Activated CD8-positive, alpha-beta memory T cell treated with anti-CD3 and anti-CD28 coated beads for 1 hour (primary cell): ENCODE measurements at places on chromosomes 1 and 21.

DNA sequence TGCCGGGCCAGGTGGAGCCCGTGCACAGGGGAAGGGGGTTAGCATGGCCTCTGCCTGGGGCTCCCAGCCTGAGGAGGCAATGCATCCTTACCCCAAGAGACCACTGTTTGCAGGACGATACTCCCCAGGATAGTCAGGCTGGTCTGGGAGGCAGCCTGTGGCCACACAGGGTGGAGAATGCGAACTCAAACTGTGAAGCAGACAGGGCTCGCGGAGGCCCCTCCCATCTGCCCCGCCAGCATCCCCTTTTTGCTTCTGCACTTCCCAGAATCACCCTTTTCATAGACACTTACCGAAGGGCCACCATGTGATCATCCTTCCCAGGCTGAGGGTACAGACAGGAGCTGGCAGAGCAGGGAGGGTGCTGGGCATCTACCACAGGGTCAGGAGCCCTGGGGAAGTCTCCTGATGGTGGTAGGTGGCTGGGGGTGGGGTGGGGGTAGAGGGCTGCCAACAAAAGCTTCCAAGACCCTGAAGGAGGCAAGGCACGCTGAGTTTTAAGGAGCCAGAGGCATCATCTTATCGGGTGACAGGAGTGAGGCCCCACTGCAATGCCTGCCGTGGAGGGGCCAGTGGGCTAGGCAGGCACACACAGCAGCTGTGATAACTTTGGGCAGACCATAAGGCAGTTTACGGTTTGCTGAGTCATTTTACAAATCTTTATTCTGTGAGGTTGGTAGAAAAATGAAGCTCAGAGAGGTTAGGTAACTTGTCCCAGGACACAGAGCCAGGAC, 31.3 kb upstream of the BTG2 start:
- DNase-seq: no peak

- DNase-seq: no peak
Measured at GRCh38 chr1:155125946-155126555, 1.6 kb upstream of the EFNA1 start.

- no peak for DNase-seq
Measured at GRCh38 chr1:23936481-23937176, 23.0 kb upstream of the PNRC2 start.

- no peak for DNase-seq
Measured at GRCh38 chr1:67350783-67351182, 43.1 kb downstream of the IL12RB2 start.

DNA sequence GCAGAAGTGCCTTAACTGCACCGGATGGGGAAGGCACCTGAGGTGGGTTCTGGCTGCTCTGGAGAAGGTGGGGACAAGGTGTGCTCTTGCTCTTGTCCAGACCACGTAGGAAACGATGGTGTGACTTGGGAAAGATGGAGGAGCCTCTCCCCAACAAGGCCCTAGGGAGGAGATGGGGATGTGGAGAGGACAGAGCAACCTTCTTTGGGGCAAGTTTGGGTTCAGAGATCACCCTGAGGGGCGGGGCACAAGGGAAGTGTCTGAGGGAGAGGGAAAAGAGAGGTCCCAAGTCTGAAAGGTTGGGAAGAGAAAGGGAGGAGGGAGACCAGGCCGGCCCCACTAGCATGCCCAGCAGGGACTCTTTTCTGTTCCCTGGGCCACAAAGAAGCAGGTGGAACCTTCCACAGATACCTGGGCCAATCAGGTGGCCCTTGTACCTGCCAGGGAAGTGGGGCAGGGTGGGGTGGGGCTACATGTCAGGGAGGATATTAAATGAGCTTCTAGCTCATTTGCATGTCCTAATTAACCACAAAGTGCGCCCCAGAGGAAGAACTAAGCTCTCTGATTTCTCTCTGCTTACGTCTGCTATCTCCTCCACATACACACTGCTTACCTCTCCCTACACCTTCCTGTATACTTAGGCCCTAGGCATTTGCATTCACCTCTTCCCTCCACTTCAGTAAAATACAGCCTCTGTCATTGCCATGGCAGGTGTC, 15.9 kb downstream of the INKA2 start:
- DNase-seq: no peak

DNA sequence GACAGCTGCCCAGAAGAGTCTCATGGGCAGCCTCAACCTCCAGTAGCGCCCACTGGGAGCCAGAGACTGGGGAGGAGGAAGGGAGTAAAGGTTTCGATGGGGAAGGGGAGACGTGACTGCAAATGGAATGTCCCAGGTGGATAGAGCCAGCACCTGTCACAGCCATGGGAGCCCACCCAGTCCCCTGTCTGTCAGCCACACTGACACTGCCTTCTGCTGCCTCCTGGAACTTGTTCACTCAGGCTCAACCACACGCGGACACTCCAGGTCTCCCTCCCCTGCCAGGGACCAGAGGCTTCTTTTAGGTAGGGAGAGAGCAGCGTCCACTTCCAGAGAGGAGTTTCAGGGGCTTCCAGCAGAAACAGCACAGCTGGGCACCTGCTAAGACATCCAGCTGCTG, 346.3 kb downstream of the NPHP4 start:
- no peak for DNase-seq

GRCh38 chr1:178768423-178768822, 43.4 kb downstream of the RALGPS2 start:
- DNase-seq: no peak

GRCh38 chr1:244311784-244312532, 139.8 kb downstream of the ADSS2 start:
- DNase-seq: no peak

DNA sequence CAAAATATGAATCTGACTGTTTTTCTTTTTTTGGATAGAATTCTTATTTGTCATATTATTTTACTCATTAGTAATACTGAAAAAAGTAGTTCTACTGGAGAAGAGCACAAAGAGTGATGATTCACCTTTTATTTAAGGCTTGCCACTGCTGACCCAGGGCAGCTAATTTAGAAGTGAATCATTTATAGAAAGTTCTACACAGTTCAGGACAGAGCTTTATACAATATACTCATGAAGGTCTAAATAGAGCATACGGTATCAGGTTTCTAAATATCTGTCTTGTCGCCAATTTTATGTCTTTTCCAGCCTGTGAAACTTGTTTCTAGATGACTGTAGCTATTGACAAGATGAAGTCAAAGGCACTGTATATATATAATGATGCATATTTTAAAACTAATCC, 25.0 kb downstream of the GIPC2 start:
- DNase-seq: no peak

DNA sequence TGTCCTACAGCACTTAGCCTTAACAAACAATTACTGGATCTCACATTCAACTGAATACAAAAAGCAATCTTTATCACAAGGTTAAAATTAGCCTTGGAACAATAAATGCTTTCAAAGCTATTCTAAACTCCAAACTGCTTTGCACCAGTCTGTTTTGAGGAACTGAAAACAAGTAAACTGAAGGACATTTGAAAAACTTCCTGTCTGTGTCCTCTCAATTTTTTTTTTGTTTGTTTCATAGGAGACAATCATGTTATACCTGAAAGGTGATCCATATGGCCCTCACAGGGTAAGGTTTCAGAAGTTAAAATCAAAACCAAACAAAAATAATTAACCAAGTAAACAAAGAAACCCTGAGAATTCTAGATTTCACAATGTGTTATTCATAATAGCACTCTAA, 459.1 kb downstream of the DPYD start:
- DNase-seq: no peak

DNA sequence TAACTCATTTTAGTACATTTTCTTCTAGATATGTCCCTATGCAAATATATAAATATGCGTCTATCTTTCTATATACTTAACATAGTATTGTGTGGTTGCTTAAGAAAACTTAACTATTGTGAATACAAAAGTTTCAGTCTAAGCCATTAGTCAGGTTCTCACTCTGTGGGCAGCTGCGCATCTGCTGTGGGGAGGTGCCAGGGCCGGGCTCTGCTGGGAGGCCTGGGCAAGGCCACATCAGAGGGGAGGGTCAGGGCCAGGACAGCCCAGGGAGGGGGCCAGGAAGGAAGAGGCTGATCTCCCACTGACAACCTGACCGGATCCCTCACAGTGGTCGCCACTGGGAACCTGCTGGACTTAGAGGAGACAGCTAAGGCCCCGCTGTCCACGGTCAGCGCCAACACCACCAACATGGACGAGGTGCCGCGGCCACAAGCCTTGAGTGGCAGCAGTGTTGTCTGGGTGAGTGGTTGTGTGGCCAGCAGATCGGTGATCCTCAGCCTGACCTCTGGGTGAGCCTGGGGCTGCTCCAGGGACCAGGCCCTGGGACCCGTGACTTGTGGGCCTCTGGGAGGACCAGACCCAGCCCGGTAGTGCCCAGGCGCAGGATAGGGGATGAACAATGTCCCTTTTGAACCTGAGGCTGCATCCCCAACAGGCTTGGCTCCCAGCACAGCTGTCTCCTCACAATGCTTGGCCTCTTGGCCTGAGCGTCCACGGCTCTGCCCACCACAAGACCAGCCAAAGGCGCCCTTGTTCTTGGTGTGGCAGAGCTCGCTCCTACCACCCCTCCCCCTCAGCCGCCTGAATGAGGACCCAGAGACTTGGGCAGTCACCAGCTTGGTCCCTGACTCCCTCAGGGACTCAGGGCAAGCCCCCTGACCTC, 20.2 kb downstream of the LDLRAP1 start:
- DNase-seq: no peak

- no peak for DNase-seq
Measured at GRCh38 chr1:40034869-40035268, 5.7 kb upstream of the CAP1 start.

DNA sequence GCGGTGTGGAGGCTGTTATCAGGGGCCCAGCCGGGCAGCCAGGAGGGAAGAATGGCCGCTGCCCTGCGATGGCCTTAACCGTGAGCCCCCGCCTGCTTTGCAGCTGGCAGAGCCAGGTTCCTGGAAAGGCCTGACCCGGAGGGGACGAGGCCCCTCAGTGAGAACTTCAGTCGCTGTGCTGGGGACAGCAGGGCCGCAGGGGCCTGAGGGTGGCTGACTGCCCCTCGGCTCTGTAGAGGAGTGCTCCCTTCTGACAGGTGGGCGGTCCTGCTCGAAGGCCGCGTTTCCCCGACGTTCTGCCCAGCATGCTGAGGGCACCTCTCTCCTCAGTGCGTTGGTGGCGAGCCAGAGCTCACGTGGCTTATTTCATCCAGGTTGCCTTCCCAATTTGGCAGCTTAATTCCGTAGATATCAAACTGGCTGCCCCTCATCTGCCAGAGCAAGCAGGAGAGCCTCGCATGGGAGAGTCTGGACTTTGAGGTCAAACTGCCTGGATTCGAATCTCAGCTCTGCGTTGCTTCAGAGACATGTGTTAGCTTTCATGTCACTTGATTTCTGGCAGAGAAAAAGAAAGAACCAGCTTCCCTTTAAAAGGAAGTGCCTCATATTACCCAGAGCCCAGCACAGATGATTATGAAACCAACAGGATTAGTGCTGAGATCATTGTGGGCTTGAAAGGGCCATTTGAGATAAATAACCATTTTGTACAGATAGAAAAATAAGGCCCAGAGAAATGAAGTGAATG, 239.8 kb downstream of the SDCCAG8 start:
- no peak for DNase-seq

DNA sequence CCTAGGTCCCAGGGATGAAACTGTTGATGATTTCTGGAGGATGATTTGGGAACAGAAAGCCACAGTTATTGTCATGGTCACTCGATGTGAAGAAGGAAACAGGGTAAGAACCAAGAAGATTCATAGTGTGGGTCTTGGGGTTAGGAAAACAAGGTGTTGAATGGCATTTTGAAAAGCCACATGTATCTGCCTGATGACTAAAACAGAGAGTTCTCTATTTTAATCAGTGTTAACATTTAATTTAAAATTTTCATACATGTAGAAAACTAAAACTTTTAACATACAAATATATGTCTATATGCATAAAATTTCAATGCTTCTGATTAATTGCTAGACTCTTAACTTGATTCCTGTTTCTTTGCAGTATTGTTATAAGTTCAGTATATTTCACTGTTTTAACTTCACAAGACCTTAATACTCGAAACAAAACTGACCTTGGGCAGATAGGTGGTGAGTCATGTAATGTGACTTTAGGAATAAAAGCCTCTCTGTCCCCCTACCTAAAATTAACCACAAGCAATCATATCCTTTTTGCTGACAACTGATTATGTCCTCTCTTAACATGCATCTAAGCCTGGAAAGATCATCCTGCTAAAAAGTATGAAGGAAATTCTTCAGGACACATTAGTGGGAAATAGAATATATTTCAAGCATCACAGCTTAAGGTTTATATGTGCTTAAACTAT, 95.6 kb downstream of the PTPRC start:
- no peak for DNase-seq

DNA sequence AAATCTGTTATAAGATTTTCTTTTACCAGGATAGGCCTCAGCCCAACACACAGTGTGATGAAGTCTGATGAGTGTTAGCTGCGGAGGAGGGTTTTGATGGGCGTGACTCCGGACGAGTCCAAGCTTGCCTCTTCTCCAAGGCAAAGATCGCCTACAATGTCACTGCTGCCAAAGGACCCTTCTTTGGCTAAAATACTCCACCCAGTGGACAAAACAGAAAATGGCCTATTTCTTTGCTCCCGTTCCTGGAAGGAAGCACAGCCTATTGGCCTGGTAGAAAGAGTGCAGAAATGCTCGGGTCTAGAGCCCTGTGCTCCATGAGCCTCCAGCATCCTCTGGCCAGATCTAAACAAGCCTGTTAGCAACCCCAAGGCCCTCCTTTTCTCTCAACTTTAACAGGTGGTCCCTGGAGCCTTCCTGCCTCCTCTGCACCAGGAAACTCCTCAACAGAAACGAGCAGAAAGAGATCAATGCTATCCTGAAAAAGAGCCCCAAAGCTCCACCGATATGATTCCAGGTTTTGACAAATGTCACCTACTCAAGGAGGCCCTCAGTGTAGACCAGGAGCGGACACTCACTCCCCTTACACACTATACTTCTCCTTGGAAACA, 3.4 kb upstream of the CASQ2 start:
- DNase-seq: no peak

GRCh38 chr1:29392036-29392435, 155.7 kb downstream of the PTPRU start:
- DNase-seq: no peak

DNA sequence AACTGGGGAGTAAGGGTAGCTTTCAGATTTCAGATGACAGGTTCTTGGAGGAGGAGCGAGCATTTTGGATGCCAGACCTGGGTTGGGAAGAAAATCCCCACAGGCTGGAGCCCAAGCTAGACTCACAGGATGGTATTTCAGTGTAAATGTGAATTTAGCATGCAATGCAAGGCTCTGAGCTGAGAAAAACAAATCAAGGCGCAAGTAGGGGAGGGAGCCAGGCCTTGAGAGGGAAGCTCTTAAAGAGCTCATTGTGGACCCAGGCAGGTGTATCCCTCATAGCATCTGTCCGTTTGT, 386.1 kb downstream of the MATN1 start:
- DNase-seq: no peak

DNA sequence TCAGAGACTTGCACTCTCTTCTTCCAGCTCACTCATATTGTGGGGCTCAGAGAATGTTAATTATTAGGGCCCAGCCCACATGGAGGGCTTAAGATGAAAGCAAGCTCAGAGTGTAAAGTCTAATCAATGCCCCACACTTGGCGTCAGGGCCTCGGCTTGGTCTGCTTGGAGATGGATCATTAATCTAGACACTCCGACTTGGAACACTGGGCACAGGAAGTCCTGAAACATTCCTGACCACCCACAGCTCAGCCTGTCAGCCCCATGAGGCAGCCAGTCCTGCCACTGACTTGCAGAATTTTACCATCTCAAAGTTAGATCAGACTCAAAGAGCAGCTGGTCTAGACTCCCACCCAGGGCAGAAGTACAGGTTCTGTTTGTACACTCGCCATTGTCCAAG, 69.8 kb upstream of the TRABD2B start:
- no peak for DNase-seq

- no peak for DNase-seq
Measured at GRCh38 chr1:1550591-1551432, 10.4 kb upstream of the TMEM240 start.

- DNase-seq: no peak
Measured at GRCh38 chr1:41936107-41936506, 17.4 kb upstream of the HIVEP3 start.
